NCI-H1048 (cell line): ENCODE measurements at places on chromosomes 13 and 19.

DNA sequence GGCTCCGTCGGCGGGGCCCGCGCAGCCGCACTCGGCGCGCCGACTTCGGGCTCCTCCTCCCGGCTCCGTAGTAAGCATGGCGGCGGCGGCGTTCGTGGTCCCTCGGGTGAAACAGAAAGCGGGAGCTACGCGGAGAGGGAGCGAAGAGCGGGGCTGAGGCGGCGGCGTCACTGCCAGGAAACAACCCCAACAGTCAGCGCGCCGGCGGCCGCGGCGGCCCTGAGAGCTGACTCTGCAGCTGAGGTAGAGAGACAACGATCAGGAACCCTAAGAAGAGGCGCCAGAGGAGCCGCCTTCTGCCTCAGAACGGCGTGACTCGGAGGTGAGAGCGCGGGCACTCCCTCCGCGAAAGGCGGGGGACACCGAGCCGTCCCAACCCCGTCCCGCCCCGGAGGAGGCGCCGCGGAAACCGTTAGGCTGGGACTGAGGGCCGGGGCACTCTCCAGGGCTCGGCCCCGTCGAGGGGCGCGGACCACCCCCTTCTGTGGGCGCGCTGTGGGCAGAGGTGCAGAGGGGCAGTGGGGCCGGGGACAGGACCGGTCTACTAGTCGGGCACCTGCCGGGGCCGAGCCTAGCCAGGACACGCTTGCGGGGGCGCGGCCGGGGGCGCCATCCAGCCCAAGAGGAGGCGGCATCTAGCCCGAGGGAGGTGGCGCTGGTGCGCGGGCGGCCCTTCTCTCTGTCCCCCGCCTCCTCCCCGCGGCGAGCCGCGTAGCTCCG, at the start of gene FNDC3A:
FNDC3A (plus strand) TSS at position 57 of the 720 bp plus-strand sequence. CDS start 30,279 bp downstream, outside the sequence.
- DNase-seq: peak; percentile 37

GRCh38 chr13:62908321-62908720, 1492.7 kb upstream of the PCDH20 start:
- DNase-seq: no peak

GRCh38 chr13:54593504-54593903, 1564.9 kb downstream of the OLFM4 start:
- DNase-seq: no peak

GRCh38 chr19:1746401-1747284, 6.7 kb upstream of the ONECUT3 start:
- no peak for DNase-seq

- peak; percentile 37 for DNase-seq
Observed at GRCh38 chr19:44951179-44952159, 3.7 kb upstream of the CLPTM1 start.

- no peak for DNase-seq
Observed at GRCh38 chr13:67696775-67697174, 466.6 kb upstream of the PCDH9 start.
